ENCODE measurements at places on chromosomes 7 and 10.
A peak's percentile ranks its signal among the peaks of the same experiment; 100 is the strongest.

- DNase-seq, result peak; percentile 24
Measured at GRCh38 chr7:151742713-151743480, 134.0 kb downstream of the PRKAG2 start.

GRCh38 chr10:125442856-125443540, 240.0 kb downstream of the TEX36 start:
- no peak for DNase-seq

GRCh38 chr10:108801775-108802517, 1121.4 kb downstream of the XPNPEP1 start:
- DNase-seq, result peak; percentile 61

- DNase-seq, result no peak
Measured at GRCh38 chr7:18566829-18567228, 71.3 kb downstream of the HDAC9 start.

DNA sequence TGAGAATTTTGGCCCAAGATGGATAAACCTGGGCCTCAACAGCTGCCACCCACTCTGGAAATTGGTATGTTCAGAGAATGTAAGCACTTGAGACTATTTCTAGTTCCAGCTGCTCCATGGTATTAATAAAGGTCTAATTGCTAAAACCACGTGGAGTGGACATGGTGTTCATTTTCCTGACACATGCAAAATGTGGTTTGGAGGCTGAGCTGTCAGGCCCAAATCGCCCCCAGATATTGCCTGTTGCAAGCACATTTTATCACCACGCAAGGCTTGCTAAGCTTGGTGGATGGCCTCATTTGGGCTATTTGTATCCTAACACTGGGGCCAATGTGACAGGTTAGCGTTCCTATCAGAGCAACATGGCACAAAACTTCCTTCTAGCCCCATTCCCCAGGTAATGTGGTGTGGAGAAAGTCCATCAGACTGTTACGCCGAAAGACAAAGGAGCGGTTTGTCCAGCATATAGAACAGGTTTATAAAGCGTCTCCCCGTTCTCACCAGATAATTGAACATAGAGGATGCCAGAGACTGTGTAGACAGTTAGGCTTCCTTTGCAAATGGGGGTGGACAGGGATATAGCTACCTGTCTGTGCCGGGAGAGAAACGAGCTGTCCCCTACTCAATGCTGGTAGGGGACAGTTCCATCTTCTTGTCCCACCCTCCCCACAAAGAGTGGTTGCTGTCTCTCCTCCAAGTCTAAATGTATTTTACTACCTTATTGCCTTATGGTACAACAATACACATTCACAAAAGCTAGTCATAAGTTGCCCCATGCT, 78.0 kb upstream of the ANKRD1 start:
- no peak for DNase-seq

- DNase-seq, result no peak
Measured at GRCh38 chr7:83439026-83439425, 209.9 kb downstream of the SEMA3E start.

Measured in iris pigment epithelial cell (primary cell).